ENCODE measurements at places on chromosomes 11 and 22.

DNA sequence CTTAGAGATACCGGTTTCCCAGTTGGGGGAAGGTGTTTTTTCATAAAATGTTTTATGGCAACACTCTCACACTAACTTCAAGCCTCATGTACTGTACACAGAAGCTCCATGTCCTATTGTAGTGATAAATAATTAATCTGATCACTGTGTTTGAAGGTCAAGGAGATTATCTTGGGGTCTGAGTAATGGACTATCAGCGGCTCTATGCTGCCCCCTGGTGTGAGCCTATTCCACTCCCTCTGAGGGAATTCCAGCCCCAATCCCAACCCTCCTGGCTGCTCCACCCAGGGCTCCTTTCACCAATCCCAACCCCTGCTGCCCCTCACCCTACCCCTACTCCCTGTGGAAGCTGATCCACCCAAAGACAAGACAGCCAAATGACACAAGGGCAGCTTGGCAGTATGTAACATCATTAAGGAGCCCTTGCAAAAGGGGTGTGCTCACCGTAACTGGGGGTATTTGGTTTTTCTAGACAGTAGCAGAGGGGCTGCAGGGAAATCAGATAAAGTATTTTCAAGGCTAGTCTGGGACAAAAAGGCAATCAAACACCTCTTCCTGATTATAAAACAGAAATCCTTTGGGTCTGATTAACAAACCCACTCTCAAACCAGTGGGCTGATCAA is 22.3 kb downstream of the HPS4 start:
- no peak for DNase-seq

DNA sequence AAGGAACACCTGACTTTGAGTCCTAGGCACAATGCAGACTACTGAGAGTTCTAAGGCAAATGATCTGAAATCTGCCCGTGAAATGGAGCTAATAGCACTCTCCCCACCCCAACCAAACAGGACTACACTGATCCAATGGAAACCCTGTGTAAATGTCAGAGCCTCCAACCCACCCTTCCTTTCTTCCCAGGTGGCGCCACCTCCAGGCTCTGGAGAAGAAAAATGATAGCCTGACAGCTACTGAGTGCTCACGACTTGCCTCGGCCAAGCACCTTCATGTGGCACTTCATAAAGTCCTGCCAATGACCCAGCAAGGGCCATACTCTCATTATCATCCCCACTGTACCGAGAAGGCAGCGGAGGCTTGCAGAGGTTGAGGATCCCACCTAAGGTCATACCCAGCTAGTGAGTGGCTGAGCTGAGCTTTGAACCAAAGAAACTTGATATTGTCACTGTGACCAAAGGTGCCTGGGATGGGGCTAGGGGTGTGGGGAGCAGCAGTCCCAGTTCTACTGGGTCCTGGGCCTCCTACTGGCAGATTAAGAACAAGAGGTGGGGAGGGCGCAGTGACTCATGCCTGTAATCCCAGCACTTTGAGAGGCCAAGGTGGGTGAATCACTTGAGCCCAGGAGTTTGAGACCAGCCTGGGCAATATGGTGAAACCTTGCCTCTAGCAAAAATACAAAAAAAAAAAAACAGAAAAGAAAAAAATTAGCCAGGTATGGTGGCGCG is 20.5 kb downstream of the TST start:
- no peak for DNase-seq

- no peak for DNase-seq
Measured at GRCh38 chr11:93895106-93895862, 44.9 kb upstream of the VSTM5 start.

DNA sequence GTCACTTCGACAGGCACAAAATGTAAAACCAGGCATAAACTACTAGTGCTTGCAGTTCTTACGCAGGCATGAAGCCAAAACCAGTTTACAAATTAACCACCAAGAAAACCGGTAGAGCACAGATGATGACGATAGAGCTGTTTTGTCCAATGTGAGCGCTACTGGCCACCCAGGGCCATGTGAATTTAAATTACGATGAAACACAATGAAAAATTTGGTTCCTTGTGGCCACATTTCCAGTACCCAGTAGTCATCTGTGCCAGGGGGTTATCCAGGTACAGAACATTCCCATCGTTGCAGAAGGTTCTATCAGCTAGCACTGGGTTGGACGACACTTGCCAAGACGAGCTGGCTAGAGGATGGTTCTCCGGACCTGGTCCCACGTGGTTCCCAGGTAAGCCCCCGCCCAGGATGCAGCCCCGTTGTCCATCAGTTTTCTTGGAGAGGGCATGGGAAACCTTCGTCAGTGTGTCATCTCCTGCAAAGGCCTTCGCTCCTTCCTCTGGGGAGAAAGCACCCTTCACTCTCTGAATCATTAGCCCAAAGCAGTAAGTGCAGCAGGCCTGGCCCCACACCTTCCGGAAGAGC is 1.1 kb upstream of the CD81 start:
- DNase-seq, result no peak

GRCh38 chr11:106072804-106073203 is 4.3 kb downstream of the KBTBD3 start:
- no peak for DNase-seq

Measured in stimulated activated CD8-positive, alpha-beta memory T cell treated with anti-CD3 and anti-CD28 coated beads, Interleukin-15, amount 100 ng/mL, for 48 hours (primary cell).